ENCODE measurements at places on chromosomes 4 and X.

- DNase-seq = no peak
These were observed 3.2 kb downstream of the CENPC start for GRCh38 chr4:67542076-67542475.

- DNase-seq = no peak
These were observed 182.8 kb downstream of the GUCY2F start for GRCh38 chrX:109299091-109299490.

GRCh38 chrX:1597345-1598020, 6.1 kb downstream of the AKAP17A start:
- no peak for DNase-seq

- DNase-seq = no peak
These were observed 14.0 kb downstream of the SH3TC1 start for GRCh38 chr4:8213121-8213520.

GRCh38 chr4:106301393-106302061, 14.5 kb downstream of the TBCK start:
- no peak for DNase-seq

GRCh38 chr4:48247878-48248558, 21.6 kb downstream of the TEC start:
- no peak for DNase-seq

GRCh38 chr4:95980877-95981360, 141.0 kb downstream of the PDHA2 start:
- no peak for DNase-seq

DNA sequence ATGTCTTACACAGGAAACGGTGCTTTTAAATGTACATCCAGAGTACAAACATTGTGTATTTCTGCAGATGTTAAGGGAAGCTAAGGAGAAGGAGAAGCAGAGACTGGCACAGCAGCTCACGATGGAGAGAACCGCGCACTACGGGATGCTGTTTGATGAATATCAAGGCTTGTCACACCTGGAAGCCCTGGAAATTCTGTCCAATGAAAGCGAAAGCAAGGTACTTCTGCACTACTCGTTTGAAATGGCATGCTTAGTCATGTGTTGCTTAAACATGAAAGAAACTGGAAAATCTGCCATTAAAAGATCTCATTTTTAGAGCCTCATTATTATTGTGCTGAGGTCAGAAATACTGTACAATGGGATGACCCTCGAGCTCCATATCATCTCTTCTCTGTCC, 47.2 kb downstream of the FAM114A1 start:
- no peak for DNase-seq

- peak; percentile 14 for DNase-seq
These were observed 51.3 kb upstream of the NFKB1 start for GRCh38 chr4:102449751-102450352.

Data from activated effector memory CD4-positive, alpha-beta T cell treated with Interleukin-2 at 50 U/mL for 16 hours (primary cell).